ENCODE measurements at places on chromosomes 5 and 9. TPM values are rescaled to one million over a fixed set of nuclear protein-coding genes. Genes with fewer than 3 reads are reported as not detected.

Gene IFNK
- not detected for total RNA-seq

Gene SPINK4
- not detected for total RNA-seq

Gene GHR
- total RNA-seq = not detected

Gene SMC5
- total RNA-seq = 32.0 TPM

Gene BTNL8
- not detected for total RNA-seq

Gene ARL10
- total RNA-seq = 12.2 TPM

Gene CNTFR
- total RNA-seq = not detected

Gene KIF4B
- total RNA-seq = 0.05 TPM

Gene MARVELD2
- 0.40 TPM for total RNA-seq

Gene ATP6V0E1
- total RNA-seq = 121 TPM

Gene TGFBI
- 0.58 TPM for total RNA-seq

Gene GNAQ
- 25.9 TPM for total RNA-seq

Gene C9
- total RNA-seq = not detected

Gene PCDHGA6
- total RNA-seq = 0.10 TPM

Gene TMEM245
- 23.0 TPM for total RNA-seq

Gene DNAJC18
- total RNA-seq = 56.0 TPM

Gene KLF4
- 0.75 TPM for total RNA-seq

Gene PRSS3
- total RNA-seq = not detected

Gene ACTBL2
- total RNA-seq = not detected

Gene IL33
- total RNA-seq = not detected

Gene GDNF
- total RNA-seq = not detected

Gene ECM2
- not detected for total RNA-seq

Gene FOXE1
- total RNA-seq = not detected

Gene SLC4A9
- total RNA-seq = not detected

Gene FOXD4L6
- total RNA-seq = not detected

Gene TPM2
- total RNA-seq = 5.3 TPM

Gene WNK2
- 1.6 TPM for total RNA-seq

Gene CFAP77
- total RNA-seq = not detected

Gene MOB3B
- 0.38 TPM for total RNA-seq

Gene TAF11L10
- total RNA-seq = not detected

Gene NEUROG1
- not detected for total RNA-seq

Gene SNCAIP
- not detected for total RNA-seq

Gene ZFYVE16
- total RNA-seq = 12.1 TPM
